ENCODE measurements at places on chromosomes 13 and 19.

- no peak for DNase-seq
Measured at GRCh38 chr13:97600458-97601075, 166.6 kb downstream of the RAP2A start.

DNA sequence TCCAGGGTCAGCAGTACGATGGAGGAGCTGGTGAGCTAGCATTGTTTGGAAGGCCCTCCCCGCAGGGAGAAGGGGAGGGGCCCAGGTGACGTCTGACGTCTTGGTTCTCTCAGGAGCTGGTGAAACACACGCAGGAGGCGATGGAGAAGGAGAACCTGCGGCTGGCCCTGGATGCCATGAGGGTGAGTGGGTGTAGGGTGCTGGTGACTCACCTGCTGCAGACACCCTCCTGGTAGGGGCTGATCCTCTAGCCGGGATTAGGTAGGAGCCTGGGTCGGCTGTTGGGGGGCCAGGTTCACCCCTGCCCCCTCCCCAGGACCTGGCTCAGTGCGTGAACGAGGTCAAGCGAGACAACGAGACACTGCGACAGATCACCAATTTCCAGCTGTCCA lies 55.8 kb downstream of the VAV1 start:
- no peak for DNase-seq

- DNase-seq: no peak
Measured at GRCh38 chr13:113090415-113090770, 15.2 kb upstream of the F7 start.

DNA sequence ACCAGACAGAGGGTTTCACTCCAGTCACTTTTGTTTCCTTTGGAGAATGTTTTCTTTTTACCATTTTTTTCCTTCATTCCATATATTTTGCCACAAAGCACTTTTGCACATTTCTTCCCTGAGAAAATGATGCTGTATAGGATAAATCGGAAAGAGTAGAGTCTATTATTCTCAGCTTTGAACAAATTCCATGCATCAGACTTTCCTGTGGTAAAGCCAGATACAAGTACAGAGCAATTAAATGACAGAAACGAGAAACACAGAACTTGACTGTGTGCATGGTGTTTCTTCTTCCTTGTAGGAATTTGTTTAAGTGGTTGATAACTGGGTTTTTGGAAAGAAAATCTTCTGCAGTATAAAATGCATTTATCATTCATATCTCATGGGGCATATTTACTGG lies 107.4 kb upstream of the CSNK1A1L start:
- no peak for DNase-seq

GRCh38 chr19:55640043-55640576 lies 692 bp upstream of the ZNF580 start:
- peak; percentile 31 for DNase-seq

DNA sequence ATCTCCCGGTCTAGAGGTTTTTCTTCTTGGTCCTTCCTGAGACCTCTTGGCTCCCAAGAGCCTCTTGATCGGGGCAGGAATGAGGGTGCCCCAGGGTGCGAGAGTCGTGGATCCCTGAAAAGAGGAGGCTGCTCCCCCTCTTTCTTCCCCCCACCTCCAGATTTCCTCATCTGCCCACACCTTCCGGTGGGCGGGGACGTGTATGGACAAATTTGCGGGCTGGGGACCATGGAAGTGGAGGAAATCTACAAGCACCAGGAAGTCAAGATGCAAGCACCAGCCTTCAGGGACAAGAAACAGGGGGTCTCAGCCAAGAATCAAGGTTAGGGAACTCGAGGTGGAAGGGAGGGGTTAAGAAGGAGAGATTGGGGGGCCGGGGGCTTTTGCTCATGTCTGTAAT lies at the start of gene MCEMP1:
TSS of gene MCEMP1 (plus strand) at position 237 of the 400 bp plus-strand sequence. CDS start at position 268, 31 bp downstream.
- no peak for DNase-seq

DNA sequence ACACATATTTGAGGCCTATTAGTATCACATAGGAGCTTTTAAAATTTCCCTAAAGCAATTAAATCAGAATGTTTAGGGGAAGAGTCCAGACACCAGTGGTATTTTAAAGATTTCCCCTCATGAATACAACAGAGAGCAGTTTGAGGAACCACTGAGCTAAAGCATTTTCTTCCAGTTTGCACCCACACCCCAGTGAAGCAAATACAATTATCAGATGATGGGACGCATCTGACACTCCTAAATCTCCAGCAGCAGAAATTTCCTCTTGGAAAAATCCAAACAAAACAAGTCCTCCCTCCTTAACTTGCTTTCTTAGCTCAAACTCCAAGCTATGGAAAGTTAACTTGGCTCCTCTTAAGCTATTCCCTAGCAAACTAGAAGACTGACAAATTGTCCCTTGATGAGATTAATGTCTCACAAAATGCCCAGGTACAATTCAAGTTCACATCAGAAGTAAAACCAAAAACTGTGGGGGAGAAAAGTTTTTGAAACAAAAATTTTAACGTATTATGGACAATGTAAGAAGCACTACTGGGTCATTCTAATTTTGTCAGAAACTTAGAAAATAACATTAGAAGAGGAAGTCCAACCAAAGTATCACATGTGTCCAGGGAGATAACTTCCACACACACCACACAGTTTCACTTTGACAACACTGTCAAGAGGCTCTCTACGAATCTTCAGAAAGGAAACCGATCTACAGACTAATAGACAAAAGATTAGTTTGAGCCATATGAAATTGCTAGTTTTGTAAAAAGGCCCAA lies 74.1 kb downstream of the ABCC4 start:
- DNase-seq: no peak

DNA sequence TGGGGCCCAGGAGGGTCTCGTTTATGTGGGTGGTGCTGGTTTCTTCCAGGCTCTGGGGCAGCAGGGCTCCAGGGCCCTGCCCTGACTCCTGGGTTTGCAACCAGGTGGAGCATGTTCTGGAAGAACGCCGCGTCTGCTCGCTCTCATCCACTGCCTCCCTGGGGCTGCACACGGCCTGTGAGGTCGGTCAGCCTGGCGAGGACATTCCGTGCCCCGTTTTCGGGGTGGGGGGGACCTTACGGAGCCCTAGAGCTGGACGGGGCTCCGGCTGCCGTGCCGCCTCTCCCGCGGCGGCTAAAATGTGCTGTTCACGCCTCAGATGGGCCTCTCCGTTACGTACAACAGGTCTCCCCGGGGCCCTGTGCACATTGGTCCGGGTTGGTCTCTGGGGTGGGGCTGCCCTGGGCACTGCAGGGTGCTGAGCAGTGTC lies 3.3 kb downstream of the GNA11 start:
- DNase-seq: no peak

GRCh38 chr19:14006766-14007562 lies 844 bp upstream of the RFX1 start:
- DNase-seq: peak; percentile 93

GRCh38 chr19:3175781-3176714 lies 2.5 kb upstream of the S1PR4 start:
- DNase-seq: peak; percentile 1

DNA sequence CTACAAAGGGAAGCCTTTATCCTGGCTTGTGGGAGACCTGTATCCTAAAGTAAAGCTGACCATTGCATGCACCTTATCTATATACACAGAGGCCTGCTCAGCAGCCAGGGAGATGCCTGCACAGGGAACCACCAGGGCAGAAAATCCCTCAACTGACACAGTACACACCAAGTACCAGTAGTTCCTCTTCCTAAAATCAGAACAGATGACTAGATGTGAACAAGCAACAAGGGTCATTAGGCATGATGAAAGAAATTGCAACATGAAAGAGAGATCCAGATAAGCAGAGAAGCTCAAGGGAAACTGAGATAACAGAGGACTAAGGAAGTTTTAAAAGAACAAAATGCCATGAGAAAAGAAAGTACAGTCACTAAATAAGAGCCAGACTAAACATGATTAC lies 39.7 kb upstream of the SLC7A9 start:
- no peak for DNase-seq

- DNase-seq: no peak
Measured at GRCh38 chr19:20359933-20360720, 193.1 kb downstream of the ZNF486 start.

Data from NCI-H774 (cell line).